ENCODE measurements at places on chromosomes 6 and 20. TPM values are rescaled to one million over a fixed set of nuclear protein-coding genes. Genes with fewer than 3 reads are reported as not detected.

DLL1 gene
- 9.4 TPM for polyA plus RNA-seq

DNA sequence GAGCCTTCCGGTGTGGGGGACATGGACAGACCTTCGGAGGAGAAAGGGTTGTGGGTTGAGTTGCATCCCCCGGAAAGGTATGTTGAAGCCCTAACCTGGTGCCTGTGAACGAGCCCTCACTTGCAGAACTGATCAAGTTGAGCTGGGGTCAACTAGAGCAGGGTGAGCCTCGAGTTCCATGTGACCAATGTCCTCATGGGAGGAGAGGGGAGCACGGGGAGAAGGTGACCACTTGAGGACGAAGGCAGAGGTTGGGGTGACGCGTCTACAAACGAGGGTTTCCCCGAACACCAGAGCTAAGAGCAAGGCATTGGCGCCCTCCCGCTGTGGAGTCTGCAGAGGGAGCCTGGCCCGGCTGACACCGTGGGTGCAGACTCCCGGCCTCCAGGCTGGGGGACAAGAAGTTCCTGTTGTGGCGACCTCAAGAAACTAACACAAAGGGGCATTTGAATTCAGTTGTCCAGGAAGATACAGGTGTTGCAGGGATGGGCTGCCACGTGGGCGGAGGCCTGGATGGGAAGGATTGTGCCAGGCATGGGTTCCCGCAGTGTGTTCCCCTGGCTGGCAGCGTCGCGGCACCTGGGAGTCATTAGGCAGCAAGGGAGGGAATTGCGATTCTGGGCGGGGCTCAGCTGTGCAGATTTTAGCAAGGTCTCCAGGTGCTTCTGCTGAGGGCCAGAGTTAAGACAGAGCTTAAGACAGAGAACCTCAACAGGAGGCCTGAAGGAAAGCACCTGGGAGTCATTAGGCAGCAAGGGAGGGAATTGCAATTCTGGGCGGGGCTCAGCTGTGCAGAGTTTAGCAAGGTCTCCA lies 20.4 kb upstream of the UNC93A start:
- no peak for DNase-seq

LAMA4 gene
- polyA plus RNA-seq, result 97.0 TPM

DNA sequence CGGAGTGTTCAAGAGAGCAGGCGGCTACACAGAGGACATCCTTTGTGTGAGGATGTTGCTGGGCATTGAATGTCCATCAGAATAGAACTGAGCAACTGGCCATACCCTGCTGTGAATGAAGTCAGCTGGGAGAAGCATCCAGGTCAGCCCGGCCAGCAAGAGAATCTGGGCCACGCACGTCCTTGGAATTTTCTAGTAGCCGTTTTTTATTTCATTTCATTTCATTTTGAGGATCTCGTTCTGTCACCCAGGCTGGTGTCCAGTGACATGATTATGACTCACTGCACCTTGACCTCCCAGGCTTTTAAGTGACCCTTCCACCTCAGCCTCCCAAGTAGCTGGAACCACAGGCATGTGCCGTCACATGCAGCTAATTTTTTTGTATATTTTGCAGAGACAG lies 97.9 kb downstream of the SSR1 start:
- DNase-seq, result no peak

ARFGEF3 gene
- 5.7 TPM for polyA plus RNA-seq

DNA sequence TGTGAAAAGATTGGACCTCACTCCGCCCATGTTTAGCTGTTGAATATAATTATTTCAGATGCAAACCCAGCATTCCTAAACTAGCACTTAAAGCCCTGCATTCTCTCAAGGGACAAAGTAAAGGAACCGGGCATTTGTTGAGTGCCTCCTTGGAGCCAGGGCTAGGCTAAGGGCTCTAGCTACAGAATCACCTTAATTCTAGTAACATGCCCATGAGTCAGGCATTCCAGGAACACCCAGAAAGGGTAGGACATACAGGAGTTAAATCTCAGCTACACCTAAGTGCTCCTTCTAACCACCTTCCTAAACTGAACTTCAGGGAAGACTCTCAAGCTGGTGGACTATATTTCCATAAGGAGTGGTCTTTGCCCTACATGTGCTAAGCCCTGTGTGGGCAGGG lies 89.4 kb downstream of the SLC24A3 start:
- DNase-seq, result no peak

DNA sequence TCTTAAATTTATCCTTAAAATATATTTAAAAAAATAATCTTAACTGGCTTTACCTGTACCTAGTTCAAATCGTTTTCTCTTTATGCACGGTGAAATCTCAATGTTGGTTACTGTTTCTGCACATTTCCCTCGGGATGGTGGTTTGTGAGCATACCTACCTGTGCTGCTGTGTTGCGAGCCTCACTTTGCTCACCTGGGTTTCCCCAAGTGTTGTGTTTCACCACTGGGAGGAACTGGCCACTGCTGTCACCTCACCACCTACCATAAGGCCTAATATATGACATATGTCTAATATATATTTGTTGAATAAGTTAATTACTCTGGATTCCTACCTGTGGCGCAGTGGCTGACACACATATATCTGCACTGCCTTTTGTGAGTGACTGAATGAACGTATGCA lies 493.5 kb upstream of the FLRT3 start:
- DNase-seq, result no peak

- DNase-seq, result no peak
These were observed 52.1 kb downstream of the FAXC start for GRCh38 chr6:99297415-99297814.

DNA sequence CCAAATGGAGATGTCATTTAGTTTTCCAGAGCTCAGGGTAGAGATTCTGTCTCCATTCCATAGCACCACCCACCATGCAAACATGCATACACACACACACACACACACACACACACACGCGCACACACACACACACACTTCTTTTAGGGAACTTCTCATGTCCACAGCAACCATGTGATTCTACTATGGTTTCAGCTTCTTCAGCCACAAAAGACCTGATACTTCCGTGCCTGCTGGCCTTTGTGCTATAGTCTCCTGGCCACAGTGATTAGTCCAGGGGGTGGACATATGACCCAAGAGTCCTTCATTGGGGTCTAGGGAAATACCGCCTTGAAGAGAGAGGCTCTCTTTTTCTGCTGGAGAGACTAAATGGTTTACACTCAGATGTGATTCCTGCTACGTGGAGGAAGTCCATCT lies 53.5 kb downstream of the CARMIL1 start:
- no peak for DNase-seq

DNA sequence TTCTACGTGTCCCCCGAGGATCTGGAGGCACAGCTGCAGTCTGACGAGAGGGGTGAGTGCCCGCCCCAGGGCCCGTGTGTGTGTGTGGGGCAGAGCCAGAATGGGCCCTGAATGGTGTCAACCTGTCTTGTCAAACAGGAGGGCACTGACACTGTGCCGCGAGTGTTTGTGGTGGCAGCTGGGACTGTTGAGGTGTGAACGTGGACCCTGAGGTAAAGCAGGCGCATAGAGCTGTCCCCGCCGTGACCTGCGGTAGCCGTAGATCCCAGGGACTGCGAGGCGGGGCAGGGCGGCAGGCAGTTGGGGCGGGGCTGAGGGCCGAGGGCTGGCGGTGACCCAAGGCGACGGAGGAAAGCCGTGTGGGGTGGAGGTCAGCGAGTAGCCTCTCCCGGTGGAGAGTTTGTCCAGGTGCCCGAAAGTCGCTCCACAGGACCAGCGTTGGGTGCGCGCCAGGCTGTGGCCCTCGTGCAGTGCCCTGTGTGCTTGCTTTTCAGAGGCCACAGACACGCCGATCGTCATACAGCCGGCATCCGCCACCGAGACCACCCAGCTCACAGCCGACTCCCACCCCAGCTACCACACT lies 25.2 kb downstream of the UCKL1 start:
- DNase-seq, result no peak

GRCh38 chr20:44692932-44693480 lies 22.2 kb upstream of the CCN5 start:
- DNase-seq, result no peak

DNA sequence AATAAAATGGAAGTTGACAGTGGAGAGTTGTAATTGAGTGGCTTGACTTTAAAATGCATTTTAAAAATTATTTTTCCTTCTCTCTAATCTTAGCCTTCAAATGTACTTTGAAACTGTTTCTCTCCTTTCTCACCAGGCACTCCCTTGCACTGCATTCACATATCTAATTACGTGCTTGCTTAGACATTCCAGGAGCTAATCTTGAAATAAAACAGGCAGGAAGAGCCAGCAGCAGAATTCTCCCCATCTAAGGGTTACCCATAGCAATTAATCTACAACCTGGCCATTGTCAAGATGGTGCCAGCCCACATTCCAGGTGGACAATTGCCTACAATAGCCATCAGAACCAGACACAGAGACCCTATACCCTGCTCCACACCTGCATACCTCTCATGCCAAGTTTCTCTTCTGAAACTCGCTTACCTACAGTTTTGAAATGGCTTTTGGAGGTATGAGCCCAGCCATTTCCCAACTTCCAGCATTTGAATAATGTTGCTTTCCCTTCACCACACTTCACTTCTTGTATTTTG lies 167.6 kb upstream of the GJE1 start:
- no peak for DNase-seq

DNA sequence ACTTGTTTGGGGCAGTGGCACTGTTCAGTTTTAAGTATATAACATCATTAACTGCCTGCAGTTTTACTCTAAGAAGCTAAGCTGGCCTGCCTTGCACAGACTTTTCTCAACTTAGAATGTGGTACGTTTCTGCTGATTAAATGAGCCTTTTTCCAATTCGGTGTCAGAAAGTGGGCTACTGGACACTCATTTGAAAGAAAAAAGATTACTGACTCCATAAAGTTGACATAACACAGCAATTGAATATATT lies 2.1 kb downstream of the ZMYND8 start:
- DNase-seq, result no peak

GRCh38 chr6:109339906-109340678 lies 42.2 kb downstream of the CD164 start:
- no peak for DNase-seq

DNA sequence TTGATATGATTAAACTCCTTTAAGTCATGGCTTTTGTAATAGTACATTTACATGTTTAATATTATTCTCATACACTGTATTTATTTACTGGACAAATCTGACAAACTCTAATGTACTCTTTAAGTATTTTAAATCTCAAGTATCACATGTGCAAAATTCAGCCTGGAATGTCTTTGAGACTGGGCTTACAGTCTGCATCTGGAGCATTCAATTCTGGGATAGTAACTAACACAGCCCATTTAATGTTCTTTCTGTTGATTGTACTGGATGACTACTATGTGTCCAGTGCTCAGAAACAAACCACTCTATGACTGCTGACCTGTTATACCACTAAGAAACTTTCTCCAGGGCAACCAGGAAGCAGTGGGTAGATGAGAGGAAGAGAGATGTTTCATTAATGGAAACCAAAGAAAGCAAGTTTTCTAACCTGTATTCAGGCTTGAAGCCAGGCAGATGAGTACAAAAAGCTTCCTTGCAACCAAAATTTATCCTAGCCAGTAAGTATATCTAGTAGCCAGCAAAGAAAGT lies 26.8 kb downstream of the FBXL4 start:
- no peak for DNase-seq

DNA sequence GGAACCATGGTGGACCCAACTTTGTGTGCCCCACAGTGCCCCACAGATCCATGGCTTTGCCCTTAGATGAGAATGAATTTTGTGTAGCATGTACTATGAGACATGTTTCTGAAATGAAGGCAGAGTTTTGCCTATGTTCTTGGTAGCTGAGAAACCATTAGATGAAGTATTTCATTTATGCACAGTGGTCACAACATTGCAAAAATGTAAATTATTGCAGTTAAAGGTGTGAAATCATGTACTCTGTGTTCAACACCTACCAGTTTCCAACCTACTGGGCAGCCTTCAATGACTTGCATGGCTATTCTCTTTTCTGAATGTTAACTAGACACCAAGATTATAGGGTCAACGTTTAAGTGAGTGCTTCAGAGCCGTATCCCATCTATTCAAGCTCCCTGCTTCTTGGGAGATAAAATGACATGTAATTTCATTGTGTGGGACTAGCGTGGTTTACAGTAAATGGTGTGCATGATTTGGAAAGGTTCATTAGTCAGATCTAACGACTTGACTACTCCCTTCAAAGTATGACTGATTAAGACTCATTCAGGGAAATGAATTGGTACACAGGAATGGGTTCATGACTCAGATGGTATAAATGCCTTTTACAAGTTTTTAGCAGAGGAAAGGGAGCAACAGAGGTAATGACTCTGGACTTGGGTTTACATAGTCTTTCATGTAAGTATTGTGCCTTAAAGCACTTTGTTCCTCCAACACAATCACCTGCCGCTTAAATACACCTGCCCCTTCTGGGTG lies 106.1 kb upstream of the AKIRIN2 start:
- no peak for DNase-seq

- DNase-seq, result no peak
These were observed 172.2 kb downstream of the AIG1 start for GRCh38 chr6:143232849-143233248.

DNA sequence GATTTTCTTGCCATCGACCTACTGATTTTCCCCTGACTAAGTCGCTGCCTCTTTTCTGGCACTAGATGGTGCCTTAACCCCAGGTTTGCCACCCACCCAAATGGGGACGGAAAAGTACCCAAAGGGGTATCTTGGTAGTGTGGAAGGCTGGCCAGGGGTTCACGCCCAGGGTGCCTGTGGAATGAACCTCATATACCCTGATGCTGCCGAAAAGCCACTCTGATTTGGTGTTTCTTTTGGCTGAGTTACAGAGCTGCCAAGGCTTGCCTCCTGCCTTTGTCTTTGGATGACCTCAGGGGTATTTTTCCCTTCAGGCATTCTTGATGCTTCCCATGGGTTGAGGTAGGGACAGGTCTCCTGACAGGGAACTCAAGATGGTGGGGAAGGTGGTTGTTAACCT lies 78.1 kb downstream of the MAP3K7 start:
- no peak for DNase-seq

PRDM1 gene
- polyA plus RNA-seq, result 3.0 TPM

DNA sequence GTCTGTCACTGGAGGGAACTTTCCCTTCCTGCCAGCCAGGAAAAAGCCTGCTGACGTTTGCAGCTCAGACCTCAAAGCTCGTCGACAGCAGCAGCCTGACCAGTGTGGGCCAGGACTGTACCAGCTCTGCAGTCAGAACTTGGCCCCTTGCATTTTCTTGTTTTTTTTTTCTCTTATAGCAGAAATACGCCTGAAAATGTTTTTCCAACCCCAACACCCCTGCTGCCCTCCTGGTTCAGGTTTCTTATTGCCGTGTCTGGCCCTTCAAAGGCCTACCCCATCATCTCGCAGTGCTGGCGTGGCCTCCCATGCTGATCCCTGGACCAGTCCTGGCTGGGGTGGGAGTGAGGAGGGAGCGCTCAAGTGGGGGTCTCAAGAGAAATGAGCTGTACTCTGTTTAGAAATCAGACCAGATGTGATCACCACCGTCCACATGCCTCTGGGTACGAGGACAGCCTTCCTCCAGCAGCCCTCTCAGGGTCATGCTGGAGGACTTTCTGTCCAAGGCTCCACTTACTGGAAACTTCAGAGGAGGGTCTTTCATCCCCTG lies 169.0 kb downstream of the FOXC1 start:
- DNase-seq, result no peak

DNA sequence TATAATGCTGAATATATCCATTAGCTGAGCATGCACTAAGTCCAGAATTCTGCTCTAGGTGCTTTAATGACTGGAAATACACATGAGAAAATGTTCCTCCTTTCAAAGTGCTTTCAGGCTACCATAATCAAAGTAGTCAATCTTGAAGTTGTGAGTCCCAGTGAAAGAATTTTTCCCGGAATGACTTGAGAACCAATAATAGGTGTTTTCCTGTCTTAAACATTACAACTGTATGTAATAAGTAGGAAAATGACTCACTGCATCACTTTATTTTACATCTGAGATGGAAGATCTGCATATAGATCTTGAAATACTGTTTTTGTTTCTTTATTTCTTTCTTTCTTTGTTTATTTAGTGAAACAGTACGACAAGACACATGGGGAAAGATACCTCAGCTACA lies 437.4 kb upstream of the JAG1 start:
- no peak for DNase-seq

- DNase-seq, result no peak
These were observed 79.5 kb upstream of the ISM1 start for GRCh38 chr20:13141546-13141945.
